ENCODE measurements at places on chromosomes 1 and 21.

GRCh38 chr21:20443558-20444155 is 554.6 kb upstream of the NCAM2 start:
- peak; percentile 9 for DNase-seq

DNA sequence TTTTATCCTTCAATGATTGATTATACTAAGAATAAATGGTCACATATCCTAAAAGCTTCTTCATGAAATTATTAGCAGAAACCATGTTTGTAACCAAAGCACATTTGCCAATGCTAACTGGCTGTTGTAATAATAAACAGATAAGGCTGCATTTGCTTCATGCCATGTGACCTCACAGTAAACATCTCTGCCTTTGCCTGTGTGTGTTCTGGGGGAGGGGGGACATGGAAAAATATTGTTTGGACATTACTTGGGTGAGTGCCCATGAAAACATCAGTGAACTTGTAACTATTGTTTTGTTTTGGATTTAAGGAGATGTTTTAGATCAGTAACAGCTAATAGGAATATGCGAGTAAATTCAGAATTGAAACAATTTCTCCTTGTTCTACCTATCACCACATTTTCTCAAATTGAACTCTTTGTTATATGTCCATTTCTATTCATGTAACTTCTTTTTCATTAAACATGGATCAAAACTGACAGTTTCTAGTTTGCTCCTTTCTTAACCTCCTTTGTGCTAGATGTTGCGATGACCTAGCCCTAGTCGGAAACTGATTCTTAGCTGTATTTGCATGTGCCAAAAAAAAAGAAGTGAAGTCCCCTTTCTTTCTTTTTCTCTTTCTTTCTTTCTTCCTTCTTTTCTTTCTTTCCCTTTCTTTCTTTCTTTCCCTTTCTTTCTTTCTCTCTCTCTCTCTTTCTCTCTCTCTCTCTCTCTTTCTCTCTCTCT is 45.1 kb downstream of the MAP3K7CL start:
- no peak for DNase-seq

GRCh38 chr21:42381347-42381984 is 14.4 kb downstream of the TMPRSS3 start:
- DNase-seq = no peak

DNA sequence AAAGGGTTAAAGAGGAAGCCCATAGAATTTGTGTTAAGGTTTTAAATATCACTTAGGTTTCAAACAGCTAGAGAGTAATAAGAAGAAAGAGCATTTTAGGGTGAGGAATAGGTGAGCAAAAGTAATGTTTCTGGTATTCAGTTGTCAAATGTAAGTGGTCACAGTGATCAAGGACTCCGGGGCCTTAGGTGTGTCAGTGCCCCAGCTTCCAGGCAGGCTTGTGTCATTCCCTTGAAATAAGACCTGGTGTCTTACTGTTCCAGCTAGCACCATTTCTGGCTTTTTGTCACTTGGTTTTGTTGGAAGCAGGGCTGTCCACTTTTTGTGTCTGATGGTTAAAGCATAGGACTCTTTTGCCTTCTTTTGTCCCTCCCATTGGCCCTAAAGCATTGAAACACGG is 69.6 kb downstream of the DYRK1A start:
- no peak for DNase-seq

GRCh38 chr1:65063025-65063424 is 85.0 kb upstream of the AK4 start:
- DNase-seq = no peak

DNA sequence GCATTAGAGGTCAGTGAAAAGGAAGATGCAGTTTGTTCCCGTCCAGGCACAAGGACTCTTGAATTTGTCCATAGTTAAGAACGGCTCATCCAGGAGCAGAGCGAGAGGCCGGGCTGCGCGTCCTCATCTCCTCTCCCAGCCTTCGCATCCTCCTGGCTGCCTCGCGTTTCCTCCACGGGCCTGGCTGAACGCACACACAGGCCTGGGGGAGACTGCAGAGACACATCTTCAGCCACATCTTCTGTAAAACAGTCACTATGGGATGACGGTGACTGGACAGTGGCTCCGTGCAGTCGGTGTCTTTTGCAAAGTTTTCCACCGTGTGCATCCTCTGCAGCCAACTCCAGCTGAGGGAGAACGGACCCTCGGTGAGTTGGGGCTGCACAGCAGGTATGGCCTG is 89.7 kb downstream of the PSMG1 start:
- no peak for DNase-seq

- no peak for DNase-seq
These were observed 254.3 kb downstream of the LTN1 start for GRCh38 chr21:28738420-28738704.

DNA sequence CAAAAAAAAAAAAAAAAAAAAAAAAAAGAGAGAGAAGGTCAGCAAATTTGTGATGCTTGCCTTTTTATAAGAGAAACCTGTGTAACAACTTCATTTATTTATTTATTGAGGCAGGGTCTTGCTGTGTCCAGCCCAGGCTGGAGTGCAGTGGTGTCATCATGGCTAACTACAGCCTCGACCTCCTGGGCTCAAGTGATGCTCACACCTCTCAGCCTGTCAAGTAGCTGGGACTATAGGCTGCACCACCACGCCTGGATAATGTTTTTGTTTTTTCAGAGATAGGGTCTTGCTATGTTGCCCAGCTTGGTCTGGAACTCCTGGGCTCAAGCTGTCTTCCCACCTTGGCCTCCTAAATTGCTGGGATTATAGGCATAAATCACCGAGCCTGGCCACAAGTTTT is 42.4 kb downstream of the DHCR24 start:
- no peak for DNase-seq

GRCh38 chr1:34924759-34925555 is 4.5 kb downstream of the DLGAP3 start:
- peak; percentile 15 for DNase-seq

DNA sequence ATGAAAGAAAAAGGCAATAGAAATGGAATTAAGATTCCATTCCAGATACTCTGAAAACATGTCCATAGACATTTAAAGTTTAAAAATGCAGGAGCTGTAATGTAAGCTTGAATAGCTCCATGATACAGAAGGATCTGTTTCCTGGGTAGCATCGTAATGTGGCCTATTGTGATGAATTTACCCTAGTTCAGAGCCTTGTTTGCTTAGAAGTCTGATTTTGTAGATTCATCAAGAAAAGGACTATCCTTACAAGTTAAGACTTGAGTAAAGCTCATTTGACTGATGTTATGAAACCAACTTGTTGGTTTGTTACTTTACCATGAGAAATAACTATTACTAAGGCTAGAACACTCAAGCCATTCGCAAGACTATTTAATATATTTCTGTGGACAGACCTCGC is 55.5 kb downstream of the KIF1B start:
- no peak for DNase-seq

- DNase-seq = no peak
These were observed 2.3 kb upstream of the CHI3L1 start for GRCh38 chr1:203188686-203189232.

- DNase-seq = no peak
These were observed 1.5 kb downstream of the TMEM240 start for GRCh38 chr1:1538989-1539309.

- no peak for DNase-seq
These were observed 780 bp downstream of the HIVEP3 start for GRCh38 chr1:41917835-41918449.

DNA sequence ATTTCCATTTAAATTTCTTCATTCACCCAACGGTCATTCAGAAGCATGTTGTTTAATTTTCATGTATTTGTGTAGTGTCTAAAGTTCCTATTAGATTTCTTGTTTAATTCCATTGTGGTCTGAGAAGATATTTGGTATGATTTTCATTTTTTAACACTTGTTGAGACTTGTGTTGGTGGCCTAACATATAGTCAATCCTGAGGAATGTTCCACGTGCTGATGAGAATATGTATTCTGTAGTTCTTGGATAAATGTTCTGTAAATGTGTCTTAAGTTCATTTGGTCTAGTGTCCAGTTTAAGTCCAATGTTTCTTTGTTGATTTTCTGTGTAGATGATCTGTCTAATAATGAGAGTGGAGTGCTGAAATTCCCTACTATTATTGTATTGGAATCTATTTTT is 22.7 kb upstream of the LCE5A start:
- no peak for DNase-seq

DNA sequence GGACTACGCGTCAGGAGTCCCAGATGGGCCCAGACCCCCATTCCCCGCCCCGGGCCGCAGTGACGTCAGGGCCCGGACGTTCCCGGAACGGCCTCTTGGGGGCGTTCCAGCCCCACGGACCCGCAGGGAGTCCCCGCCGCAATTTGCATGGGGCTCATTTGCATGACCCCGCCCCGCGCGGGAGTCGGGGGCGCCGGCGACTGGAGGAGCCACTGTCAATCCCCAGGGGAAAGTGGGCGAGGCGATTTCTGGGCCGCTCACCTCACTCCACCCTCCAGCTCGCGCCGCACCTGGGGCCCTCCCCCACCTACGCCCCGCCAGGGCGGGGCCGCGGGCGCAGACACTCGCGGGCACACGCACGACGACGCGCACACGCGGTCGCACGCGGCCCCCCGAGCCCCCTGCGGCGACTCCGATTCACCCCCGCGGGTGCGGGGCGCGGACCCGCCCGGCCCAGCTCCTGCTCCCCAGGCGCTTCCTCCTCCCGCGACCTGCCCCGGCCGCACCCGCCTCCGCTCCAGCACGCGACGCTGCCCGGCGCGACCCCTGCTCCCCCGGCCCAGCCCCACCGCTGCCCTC is 13.2 kb downstream of the AGRN start:
- DNase-seq = peak; percentile 28

- DNase-seq = no peak
These were observed 94.8 kb upstream of the KIAA0040 start for GRCh38 chr1:175287377-175287776.

GRCh38 chr1:17061892-17062291 is 8.1 kb upstream of the SDHB start:
- no peak for DNase-seq

DNA sequence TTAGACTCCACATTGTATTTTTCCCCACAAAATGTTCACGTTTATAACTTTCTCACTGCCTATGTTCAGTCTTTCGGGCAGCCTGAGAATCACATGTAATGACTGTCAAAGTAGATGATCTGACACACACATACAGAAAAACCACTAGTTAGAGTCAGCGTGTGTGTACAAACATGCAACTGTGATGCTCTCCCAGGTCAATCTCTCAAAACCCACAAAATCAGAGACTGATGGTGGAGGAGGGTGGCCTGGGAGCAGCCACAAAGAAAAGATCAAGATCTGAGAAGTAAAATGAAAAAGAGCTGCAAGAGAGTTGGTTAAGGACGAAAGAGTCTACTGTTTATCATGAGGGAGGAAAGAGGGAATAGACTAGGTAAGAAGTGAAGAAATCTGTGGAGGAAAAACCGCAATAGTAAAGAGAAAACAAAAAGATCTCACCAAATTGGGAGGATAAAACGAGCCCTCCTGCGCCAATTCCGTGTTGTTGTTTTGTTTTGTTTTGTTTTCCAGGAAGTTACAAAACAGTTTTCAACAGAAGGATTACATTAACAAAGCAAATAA is 2.3 kb downstream of the EGLN1 start:
- no peak for DNase-seq

- no peak for DNase-seq
These were observed 33.0 kb upstream of the IVNS1ABP start for GRCh38 chr1:185350027-185350442.

- no peak for DNase-seq
These were observed 17.9 kb downstream of the LRRC7 start for GRCh38 chr1:69585666-69586065.

- no peak for DNase-seq
These were observed 46.3 kb downstream of the PRDM15 start for GRCh38 chr21:41832596-41833496.

GRCh38 chr1:223142795-223143536 is at the start of gene TLR5:
TSS of gene TLR5 (minus strand) at chr1:223143248. CDS start at chr1:223113031, 30,217 bp downstream.
- DNase-seq = peak; percentile 47

DNA sequence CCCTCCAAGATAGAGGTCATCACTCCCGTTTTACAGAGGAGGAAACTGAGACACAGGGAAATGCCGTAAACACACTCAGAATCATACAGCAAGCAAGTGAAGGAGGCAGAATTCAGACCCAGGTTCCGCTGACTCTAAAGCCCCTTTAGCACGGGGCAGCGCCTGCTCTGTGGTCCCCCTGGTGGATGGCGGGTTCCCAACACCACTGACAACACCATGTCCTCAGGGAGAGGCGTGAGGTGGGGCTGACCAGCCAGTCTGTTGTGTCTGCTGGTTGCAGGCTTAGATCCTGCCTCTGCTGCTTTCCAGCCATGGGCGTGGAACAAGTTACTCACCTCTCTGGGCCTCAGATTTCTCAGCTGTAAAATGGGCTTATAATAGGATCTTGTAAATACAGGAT is 617.3 kb downstream of the MATN1 start:
- DNase-seq = no peak

GRCh38 chr21:20451046-20451445 is 547.2 kb upstream of the NCAM2 start:
- DNase-seq = no peak

- DNase-seq = no peak
These were observed 54.9 kb upstream of the DIPK1A start for GRCh38 chr1:93016171-93016570.

All from KG1 (cell line).